K562 (cell line): ENCODE measurements at places on chromosomes 5 and 9.

DNA sequence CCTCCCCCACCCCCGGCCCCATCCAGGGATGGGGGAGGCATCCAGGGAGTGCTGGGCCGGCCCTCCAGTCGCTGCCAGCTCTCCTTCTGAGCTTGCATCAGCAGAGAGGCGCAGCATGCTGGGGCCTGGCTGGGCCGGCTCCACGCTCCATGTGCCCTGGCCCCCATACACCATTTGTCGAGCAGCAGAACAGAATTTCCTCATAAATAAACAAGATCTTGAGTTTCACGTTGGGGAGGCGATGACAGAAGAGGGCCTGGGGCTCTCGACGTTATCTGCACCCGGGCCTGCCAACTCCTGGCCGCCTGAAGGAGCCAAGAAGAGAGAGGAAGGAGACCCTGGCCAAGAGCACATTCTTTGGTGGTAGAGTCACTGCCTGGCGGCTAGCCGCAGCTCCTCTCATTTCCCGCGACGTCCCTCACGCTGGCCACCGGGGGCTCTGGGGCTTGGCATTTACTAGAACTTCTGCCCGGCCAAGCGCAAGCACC is 177.0 kb downstream of the FGF18 start:
- no peak for DNase-seq

GRCh38 chr9:127976498-127976897 is 4.3 kb downstream of the EEIG1 start:
- DNase-seq: no peak

GRCh38 chr5:116377276-116378006 is 197.2 kb downstream of the SEMA6A start:
- DNase-seq: no peak

DNA sequence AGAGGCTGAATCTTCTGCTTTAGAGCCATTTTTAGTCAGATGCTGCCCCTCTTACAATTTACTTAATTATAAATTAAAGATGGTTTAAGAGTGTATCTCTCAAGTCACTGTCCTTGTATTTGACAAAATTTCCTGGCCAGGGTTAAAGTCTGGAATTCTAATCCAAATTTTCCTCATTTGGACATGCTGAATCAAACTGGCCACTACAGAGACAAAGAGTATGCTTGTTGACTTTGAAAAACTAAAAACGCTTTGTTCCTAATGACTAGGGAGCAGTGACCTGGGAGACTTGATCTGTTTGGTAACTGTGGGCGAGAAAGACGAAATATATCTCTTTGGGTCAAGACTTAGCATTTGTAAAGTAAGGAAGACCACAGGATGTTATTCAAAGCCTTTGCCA is 303.2 kb downstream of the ZSWIM6 start:
- no peak for DNase-seq

GRCh38 chr5:144460600-144460999 is 289.9 kb downstream of the KCTD16 start:
- DNase-seq: no peak

DNA sequence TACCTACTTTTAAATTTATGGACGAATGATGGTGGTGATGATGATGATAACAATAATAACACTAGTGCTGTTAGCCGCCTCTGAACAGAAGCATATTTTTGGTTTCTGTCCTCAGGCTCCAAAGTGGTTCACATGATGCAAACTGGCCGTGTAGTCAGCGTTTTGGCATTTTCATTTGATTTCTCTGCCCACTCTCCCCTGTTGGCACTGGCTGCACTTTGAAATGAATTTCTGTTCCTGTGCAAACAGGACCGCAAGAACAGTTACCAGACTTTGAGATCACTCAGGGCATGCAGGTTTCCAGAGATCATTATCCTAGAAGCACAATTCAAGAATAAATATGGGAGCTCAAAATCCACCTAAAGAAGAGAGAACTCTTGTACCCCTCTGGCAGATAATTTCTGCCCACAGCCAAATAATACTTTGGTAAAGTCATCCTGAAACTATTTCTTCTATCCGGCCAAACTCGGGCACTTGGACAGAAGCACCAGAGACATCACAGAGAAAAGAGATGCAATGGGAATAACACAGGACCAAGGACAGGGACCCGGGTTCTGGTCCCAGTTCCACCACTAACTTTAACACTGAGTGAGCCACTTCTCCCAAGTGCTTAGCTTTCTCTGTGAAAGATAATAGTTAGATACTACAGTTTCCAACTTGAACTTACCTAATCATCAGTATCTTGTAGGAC is 201.7 kb upstream of the PTGER4 start:
- no peak for DNase-seq

- DNase-seq: no peak
Measured at GRCh38 chr9:109289186-109289585, 31.7 kb downstream of the EPB41L4B start.

DNA sequence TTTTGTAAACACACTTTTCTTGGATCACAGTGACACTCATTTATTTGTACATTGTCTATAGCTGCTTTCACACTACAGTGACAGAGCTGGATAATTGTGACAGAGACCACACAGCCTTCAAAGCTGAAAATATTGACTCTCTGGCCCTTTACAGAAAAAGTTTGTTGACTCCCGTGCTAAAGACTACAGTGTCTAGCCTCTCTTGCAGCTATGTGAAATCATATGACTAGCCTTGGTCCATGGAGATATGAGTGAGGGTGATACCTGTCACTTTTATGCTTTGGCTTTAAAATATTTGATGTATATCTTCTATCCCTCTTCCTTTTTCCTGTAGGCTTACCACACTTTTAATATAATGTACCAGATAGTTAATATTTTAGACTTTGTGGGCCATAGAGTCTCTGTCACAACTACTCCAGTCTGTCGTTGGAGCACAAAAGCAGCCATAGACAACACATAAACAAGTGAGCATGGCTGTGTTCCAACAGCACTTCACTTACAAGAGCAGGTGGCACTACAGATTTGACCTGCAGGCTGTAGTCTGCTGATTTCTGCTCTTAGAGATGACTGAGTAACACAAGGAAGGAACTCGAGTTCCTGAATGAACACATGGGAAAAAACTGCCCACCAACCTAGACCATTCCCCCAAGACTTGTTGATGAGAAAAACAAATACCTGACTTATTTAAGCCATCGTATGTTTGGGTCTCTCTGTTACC is 73.5 kb upstream of the ANKRD55 start:
- no peak for DNase-seq

DNA sequence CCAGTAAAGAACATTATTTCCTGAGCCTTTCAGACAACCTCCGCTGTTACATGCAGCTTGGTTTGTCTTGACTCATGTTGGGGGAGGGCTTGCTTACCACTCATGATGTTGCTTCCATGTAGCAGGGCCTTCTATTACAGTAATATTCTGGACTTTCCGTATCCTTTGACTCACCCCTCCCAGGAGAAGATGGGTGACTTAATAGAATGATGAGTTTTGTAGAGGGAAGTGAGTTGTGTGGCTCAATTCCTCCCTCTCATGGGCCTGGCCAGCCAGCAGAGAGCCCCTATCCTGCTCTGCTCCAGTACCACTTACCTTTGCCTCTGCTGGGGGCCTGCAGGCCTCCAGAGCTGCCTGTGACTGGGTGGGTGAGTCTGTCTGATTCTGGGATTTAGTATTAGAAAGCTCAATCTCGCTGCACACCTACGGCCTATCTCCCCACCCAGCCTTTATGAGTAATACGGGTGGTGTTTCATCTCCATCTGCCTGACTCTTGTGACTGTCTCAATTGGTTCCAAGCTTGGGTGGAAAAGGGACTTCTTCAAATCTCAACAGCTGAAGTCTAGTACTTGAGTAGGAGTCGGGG is 52.6 kb upstream of the KLF9 start:
- DNase-seq: no peak

DNA sequence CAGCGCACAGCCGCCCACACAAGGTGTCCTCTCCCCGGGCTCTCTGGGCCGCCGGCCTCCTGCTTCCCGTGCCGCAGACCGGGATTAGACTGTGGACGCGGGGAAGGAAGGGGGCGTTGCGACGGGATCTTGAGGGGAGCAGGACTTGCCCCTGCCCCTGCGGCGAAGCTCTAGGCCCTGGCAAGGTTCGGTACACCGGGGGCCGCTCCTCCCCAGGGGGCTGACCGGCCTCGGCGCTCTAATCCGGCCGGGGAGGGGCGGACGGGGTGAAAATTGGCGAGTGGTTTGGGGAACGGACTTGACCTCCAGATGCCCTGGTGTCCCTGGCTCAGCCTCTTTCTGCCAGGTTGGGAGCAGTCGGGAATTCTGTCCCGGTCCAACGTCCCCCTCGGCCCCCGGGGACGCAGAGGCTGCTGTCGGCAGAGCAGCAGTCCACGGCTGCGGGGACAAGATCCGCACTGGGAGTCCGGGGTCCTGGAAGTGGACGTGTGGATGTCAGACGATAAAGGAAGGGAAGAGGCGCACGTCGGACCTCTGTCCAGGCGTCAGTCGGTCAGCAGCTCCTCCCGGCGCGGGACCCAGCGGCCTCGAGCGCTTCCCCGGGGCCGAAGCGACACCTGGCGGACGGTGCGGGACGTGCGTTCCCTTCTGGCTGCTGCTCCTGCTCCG is 1.9 kb upstream of the CNTFR start:
- peak; percentile 81 for DNase-seq

GRCh38 chr9:128337936-128338335 is 2.4 kb upstream of the SLC27A4 start:
- DNase-seq: peak; percentile 21

DNA sequence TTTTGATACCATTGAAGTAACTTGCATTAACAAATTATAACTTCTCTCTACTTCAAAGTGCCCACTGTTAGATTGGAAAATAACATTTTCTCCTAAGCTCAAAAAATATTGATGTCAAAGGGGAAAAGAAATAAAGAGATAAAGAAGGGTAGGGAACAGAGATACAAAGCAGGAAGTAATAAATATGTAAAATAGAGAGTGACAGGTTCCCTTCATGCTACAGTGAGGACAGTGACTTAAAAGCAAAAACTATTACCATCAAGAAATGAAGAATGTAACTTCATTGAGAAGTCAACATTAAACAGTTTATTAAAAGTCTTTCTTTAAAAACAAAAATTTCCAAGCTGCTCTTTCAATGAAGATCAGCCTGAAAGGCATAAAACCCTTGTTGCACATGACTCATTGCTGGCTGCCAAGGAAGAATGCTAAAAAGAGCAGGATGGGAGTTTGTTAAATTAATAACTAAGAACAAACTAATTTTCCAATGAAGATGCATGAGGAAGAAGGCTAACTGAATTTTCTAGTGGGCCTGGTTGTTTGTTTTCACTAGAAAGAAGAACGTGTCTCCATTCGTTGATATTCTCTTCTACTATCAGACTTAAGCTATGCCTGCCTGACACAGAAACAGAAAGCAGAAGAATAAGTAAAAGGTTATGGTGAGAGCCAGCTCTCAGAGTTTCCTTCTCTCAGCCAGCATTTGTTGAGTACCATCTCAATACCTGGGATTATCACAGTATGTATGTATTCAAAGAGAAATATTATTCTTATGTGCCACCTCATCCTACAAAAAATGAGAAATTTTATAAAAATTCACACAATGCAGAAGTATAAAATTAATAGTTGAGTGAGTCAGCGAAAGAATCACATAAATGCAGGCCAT is 197.8 kb upstream of the NREP start:
- no peak for DNase-seq

GRCh38 chr5:38462976-38463633 is 93.3 kb downstream of the LIFR start:
- no peak for DNase-seq

- no peak for DNase-seq
Measured at GRCh38 chr5:14714706-14715105, 50.2 kb downstream of the OTULIN start.

DNA sequence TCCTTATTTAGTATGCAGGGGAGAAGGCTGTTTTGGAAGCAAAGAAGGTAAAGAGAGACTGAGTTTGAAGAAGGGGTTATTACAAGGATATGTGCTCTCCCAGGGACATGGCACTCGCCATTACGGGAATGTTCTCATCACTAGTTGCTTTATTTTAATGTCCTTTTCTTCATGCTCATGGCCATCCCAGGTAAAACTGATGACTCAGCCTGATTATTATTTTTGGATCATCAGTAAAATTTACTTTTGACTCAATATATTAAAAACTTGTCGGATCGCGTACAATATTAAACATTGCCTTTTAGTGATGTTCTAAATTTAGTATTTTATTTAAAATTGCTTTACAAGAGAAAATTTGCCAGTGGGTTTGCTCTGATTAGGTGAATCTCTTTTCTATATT is 414.7 kb downstream of the TLE4 start:
- DNase-seq: no peak

DNA sequence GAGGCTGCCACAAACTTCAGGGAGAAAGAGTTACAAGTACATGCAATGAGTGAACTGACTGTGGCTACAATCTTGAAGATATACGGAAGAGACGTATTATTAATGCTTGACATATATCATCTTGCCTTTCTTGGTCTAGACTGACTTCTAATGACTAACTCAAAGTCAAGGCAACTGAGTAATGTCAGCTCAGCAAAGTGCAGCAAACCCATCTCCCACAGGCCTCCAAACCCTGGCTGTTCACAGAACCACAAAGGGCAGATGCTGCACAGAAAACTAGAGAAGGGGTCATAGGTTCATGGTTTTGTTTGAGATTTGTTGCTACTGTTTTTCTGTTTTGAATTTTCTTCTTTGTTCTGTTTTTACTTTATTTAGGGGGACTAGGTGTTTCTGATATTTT is 21.0 kb downstream of the IL7R start:
- no peak for DNase-seq

DNA sequence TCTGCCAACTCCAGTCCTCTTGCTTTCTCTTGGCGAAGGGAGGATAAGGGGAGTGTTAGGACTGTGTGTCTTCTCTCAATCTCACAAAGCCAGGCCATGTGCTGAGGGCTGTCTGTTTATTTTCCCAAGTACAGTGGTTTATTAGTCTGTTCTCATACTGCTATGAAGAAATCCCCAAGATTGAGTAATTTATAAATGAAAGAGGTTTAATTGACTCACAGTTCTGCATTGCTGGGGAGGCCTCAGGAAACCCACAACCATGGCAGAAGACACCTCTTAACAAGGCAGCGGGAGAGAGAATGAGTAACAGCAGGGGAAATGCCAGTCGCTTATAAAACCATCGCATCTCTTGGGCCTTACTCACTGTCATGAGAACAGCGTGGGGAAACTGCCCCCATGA is 36.2 kb upstream of the CKS2 start:
- no peak for DNase-seq

GRCh38 chr9:128222026-128222425 is 18.8 kb downstream of the DNM1 start:
- DNase-seq: no peak

DNA sequence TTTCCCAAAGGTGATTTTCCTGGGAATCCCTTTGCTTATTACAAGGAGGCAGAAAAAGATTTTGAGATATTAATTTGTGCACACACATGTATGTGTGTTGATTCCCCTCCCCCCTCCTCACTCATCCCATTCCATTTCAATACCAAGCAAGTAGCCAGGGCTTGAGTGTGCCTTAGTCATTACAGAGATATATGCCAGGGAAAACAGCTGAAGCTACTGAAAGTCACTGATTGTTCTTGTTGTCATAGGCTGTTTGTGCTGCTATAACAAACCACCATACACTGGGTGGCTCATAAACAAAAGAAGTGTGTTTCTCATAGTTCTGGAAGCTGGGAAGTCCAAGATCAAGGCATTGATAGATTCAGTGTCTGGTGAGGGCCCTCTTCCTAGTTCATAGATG is 158.6 kb downstream of the BAAT start:
- DNase-seq: no peak
